Activated T-helper 1 cell treated with Interleukin-2 at 50 U/mL for 16 hours (primary cell): ENCODE measurements at places on chromosomes 4 and X.

DNA sequence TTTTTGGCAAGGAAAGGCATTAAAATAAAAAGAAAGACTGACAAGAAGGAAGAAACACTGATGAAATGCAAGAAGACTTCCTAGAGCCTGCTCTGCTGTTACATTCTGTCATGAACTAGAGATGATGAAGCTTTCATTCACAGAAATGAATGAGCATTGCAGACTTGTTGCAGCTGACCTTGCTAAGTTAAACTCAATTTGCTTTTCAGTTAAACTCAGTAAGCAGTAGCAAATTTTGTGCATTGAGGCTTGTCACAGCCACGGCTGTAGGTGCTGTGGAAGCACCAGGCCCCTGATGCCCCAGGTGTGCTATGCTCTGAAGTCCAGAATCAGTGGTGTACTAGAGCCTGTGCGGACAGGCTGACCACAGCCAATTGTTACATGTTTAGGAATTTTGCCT, 39.6 kb upstream of the LSM6 start:
- DNase-seq = no peak

- DNase-seq = no peak
Observed at GRCh38 chr4:130573742-130574141, 1477.8 kb downstream of the C4orf33 start.

- no peak for DNase-seq
Observed at GRCh38 chr4:70619288-70619687, 9.3 kb upstream of the ENAM start.

DNA sequence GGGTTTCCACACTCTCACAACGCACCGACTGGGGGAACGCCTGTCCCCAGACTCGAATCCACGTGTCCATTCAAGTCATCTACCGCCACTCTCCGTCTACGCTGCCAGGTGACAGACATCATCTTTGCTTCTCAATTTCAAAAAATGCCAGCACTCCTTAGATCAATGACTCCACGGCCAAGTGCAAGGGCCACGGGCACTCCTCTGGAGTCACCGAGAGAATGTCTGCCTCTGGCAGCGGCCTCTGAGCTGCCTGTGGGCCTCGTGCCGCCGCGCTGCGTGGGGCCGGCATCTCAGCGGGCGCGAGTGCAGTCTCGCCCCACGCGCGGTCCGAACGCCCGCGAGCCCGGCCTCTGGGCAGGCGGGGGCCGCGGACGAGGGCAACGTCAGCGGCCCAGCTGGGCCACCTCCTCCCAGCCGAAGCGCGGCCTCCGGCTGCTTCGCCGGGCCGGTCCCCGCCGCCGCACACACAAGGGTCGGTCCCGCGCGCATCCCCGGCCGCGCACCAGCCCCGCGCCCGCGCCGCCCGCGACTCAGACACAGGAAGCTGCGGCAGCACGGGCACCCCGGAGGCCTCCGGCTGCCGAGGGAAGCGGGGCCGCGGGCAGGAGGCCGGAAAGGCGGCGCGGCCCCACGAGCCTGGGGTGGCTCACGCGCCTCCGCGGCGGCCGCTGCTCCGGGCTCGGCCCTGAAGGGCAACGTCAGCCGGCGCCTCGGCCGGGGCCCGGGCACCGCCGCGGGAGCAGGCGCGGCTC, 450 bp downstream of the ACSL1 start:
- peak; percentile 37 for DNase-seq

GRCh38 chrX:51336584-51336983, 4.0 kb downstream of the NUDT10 start:
- DNase-seq = no peak

DNA sequence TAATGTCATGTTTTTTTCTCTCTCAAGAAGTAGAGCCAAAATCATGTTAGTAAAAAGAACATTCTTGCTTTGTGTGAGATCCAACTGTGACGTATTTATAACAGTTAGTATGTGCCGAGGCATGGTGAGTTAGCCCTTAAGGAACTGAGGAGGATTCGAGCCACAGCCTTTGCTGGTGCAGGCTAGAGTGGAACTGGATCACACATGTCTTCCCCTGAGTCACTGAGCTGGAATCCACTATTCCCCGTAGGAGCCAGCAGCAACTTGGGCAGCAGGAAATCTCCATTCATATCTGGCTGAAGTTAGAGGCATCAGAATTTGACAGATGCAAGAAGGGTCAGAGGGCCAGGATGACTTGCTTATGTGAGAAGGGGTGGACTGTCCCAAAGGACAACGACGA, 144.6 kb upstream of the KIT start:
- no peak for DNase-seq

- no peak for DNase-seq
Observed at GRCh38 chr4:182137343-182137742, 105.9 kb upstream of the TENM3 start.

DNA sequence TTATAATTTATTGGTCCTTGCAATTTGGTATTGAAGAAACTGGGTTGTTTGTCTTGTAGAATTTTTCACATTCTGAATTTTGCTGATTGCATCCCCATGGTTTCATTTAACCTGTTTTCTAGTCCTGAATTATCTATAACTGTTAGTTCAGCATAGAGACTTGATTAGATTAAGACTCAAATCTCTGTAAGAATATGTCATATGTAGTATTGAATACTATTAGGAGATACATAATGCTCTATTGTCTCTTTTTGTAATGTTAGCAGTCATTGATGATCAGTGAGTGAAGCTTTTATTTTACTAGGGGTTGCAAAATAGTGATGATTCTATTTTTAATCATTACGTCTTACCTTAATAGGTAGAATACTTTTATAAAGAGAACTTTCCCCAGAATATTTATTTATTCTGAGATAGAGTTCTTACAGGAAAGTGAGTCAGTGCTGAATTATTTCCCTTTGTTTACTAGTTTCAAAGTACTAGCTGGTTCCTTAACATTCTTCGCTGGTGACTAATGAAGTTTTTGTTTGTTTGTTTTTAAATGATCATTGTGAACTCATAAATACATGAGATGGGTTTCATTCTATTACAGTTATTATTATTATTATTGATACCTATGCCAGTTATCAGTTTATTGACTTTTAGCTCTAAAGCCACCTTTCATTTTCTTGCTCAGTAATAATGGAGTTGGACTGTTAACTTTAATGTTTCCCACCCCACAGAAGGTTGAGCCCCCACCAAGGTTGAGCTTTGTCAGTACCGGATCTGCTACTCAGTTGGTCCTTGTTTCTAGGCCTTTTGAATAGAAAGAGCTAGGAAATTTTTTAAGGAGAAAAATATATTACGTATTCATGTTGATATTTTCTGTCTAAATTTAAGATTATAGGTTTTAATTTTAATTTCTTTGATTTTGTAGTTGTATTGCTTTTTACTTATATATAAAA, 102.3 kb downstream of the LARP1B start:
- no peak for DNase-seq

DNA sequence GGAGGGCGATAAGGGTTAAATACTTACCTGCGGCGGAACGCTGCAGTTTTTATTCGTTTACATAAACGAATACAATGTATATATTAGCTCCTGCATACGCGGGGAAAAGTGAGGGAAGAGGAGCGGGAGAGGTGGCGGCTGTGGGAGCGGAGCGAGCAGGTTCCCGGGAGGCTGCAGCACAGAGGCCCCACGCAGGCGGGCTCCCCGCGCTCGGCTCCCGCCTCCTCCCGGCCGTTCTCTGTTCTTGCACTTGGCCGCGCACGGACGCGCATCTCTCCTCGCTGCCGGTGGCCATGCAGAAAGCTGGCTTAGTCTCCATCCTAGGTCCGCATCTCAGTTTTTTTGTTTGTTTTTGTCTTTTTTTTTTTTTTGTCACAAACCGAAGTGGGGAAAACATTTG, 340.4 kb upstream of the FAT1 start:
- DNase-seq = no peak

- DNase-seq = no peak
Observed at GRCh38 chr4:37243051-37243450, 1.5 kb upstream of the NWD2 start.

DNA sequence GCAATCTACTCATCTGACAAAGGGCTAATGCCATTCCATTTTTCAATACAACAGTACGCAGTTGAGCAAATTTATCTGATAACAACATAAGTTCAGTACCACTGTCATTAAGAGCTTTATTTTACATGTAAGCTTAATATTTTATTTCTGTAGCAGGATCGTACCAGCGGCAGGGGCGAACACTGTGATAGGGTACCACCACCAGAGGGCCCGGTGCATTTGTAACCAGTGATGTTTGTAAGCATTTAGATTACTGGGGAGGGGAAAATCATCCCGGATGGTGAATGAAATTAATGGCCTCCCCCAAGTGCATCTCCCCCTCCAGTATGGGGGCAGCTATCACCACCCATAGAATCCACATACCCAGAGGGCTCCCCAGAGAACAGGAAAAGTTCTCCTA, 179.0 kb downstream of the ADGRA3 start:
- no peak for DNase-seq

- no peak for DNase-seq
Observed at GRCh38 chr4:88879991-88880390, 177.0 kb downstream of the FAM13A start.

GRCh38 chrX:26511589-26512363, 295.8 kb downstream of the MAGEB5 start:
- no peak for DNase-seq

GRCh38 chr4:65120287-65120686, 550.0 kb downstream of the EPHA5 start:
- no peak for DNase-seq

DNA sequence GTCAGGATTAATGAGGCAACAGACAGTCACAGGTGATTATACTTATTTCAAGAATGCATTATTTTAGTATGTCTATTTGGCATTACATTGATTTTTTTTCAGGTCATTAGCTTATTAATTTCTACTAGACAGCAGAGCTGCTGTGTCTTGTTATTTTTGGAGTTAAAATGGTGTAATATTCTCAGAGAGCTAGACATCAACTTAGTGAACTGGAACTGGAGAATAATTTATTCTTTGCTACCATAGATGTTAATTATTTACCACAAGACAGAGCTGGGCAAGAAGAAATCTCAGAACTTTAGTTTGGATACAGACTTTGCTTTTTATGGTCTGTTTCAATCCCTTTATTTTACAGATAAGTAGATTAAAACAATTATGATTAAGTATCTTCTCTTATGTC, 10.2 kb upstream of the HPGD start:
- no peak for DNase-seq

DNA sequence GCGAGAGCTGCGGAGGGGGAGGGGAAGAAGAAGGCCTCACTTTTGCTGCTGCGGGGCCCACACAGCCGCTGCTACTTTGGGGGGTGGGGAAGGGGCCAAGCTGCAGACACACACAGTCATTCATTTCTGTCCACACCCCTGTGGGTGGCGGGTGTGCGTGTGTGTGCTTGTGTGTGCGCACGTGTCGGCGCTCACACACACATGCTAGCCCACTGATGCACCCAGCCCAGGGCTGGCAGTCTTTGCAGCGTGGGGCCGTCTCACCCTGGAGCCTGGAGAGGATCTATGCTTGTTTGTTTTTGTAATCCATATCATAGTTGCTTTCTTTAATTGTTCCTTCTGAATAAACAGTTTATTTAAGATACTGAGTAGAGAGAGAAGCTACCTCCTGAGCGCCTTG, 4.0 kb downstream of the DUSP9 start:
- DNase-seq = no peak

DNA sequence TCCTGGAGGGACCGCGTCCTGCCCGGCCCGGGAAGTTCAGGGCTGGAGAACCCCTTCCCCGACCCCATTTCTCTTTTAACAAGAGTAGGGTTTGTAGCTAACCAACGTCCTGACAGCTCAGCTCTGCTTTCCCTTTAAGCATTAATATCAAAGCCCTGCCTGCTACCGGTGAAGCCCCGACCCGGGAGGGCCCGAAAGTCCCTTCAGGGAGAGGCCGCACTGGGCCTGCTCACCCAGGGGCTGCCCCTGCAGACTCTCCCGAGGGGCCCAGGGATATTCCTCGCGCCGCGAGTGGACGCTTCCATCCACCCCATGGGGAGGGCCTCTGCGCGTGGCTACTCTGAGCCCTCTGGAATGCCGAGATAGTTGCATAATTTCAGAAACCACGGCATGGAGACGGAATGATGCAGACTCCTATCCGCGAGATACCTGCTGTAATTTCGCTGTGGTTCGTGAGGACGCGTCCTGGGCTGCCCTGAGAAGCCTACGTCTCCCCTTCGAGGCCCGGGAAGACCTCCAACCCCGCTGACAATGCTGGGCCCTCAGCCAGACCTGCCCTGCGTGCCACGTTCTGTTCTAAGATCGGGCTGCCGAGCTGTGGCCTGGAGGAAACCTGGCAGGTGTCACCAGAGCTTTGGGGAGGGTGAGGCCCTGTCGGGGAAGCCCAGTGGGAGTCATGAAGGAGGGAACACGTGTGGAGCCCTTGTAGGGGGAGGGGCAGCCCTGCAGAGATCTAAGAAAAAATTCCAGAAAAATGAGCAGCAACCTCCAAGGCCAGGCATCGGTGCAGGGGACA, 999 bp upstream of the CTBP1 start:
- DNase-seq = peak; percentile 31

DNA sequence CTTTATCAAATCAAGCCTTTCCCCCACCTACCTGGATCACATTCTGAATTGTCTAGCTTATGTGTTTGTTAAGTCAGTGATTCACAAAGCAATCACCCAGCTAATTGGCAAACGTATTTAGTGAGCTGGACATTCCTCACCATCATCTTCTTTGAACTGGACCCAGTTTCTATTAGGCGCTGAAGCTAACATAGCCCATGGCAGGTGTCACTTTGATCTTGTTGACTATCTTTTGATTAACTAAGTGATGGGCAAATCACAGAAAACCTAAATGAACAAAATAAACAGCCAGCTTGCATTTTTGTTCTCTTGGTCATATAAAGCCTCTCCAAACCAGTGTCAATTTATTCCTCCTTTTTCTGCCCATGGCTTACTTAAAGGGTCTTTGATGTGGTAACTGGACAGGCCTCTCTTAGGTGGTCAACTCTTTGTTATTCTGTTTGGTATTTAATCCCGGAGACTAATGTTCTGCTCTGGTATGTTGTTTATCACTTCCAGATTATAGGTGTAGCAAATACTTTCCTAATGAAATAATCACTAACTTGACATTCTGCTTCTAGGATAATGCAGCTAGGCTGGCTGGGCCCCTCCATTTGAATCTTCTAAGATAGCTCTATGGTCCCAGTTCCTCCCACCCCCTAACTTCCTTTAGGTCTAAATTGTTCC, 105.3 kb upstream of the SMIM10 start:
- DNase-seq = no peak

DNA sequence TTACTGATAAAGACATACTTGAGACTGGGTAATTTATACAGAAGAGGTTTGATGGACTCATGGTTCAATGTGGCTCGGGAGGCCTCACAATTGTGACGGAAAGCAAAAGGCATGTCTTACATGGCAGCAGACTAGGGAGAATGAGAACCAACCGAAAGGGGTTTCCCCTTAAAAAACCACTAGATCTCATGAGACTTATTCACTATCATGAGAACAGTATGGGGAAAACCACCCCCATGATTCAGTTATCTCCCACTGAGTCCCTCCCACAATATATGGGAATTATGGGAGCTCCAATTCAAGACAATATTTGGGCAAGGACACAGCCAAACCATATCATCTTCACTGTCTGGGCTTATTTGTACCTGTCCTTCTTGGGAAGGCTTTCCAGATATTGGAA, 22.8 kb upstream of the MUC7 start:
- no peak for DNase-seq

- no peak for DNase-seq
Observed at GRCh38 chr4:113146876-113147358, 97.5 kb downstream of the ANK2 start.
